ENCODE measurements at places on chromosomes 12 and 14.

DNA sequence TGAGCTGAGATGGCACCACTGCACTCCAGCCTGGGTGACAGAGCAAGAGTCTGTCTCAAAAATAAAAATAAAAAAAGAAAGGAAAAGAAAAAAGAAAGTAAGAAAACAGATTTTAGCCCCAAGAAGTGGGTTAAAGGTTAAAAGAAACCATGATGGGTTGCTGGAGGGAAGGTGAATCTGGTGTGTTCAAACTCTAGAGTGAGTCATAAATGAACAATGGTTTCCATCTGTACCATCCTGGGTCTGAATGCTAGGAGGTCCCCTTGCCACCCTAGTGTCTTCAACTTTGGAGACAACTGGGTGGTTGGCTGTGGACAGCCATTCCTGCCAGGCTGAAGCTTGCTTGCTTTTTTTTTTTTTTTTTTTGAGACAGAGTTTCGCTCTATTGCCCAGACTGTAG is 1.6 kb upstream of the RPS26 start:
- DNase-seq, result no peak

GRCh38 chr12:124539084-124540041 is 28.0 kb downstream of the NCOR2 start:
- no peak for DNase-seq

DNA sequence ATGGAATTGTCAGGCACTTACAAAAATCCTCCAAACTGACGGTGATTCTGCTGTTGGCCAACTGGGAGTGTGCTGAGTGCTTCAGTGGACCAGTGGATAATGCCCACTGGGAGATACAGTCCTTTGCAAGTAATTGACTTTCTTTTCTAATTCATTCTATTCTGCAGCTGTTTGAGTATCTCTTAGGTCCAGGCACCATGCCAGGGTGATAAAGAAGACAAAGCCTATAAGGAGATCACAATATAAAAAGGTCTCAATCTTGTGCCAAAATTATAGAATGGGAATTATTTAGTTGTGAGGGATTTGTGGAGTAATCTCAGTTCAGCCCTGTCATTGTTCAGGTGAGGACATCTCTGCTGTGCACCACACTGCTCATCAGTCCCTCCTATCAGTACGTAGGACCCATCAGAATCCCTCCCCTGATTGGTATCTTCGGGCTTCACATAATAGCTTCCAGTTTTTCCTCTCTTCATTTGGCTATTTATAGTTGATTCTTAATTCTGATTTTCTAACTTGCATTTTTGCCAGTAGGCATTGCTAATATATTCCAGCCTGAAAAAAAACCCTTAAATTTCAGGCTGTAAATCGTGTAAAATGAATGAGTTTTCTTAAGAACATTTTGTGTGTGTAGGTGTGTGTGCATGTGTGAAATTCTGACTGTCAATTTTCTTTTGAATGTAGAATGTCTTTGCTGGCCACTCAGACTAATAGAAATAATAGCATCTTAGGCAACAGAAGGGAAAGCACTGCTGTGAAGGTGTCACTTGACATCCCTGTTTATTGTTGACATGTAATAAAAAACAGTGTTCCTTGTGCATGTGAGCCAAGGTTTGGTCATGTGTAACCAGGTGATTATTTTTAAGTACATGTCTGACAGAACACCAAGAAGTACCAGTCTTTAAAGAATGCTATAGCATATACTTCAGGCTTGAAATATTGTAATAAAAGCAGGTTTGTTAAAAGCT is 457.6 kb upstream of the RGS6 start:
- DNase-seq, result no peak

DNA sequence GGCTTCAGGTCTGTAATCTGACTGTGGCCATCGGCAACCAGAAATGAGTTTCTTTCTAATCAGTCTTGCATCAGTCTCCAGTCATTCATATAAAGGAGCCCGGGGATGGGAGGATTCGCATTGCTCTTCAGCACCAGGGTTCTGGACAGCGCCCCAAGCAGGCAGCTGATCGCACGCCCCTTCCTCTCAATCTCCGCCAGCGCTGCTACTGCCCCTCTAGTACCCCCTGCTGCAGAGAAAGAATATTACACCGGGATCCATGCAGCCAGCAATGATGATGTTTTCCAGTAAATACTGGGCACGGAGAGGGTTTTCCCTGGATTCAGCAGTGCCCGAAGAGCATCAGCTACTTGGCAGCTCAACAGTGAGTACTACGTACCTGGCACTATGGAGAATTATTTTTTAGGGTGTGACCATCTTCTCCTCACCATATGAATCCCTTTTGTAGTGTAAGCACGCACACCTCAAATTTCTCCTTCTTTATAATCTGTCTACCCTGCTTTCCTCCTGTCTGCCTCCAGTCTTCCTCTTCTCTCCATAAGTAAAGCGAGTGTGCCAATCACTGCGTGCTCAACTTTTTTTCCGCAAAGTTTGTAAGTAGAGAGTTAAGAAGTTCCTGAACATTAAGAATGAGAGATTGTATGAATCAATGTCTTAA is at the start of gene TPH2:
TSS of gene TPH2 (plus strand) at position 118 of the 658 bp plus-strand sequence. CDS start at position 260, 142 bp downstream.
- peak; percentile 86 for DNase-seq

GRCh38 chr14:82112210-82112839 is 578.7 kb upstream of the SEL1L start:
- DNase-seq, result no peak

GRCh38 chr14:38716926-38717325 is 386.1 kb downstream of the SEC23A start:
- DNase-seq, result no peak

GRCh38 chr14:100070310-100070709 is 5.1 kb downstream of the EVL start:
- no peak for DNase-seq

DNA sequence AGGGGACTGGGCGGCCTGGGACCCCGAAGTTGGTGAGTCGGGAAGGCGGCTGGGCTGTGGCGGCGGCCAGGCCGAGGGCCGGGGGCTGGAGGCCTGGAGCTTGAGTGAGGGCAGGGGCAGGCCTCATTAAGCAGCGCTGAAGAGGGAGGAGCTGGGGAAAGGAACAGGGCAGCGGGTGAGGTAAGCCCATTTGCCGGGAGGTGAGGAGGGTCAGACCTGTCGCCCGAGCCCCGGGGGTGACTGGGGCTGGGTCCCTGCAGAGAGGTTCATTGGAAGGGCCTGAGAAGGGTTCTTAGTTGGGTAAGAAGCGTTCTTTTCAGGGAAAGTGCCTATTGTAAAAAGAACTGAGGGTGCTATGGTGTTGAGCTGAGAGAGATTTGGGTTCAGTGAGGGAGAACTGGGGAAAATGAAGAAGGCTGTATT is 441 bp downstream of the RAB5B start:
- peak; percentile 75 for DNase-seq

GRCh38 chr12:75816897-75817296 is 214.7 kb downstream of the PHLDA1 start:
- no peak for DNase-seq

DNA sequence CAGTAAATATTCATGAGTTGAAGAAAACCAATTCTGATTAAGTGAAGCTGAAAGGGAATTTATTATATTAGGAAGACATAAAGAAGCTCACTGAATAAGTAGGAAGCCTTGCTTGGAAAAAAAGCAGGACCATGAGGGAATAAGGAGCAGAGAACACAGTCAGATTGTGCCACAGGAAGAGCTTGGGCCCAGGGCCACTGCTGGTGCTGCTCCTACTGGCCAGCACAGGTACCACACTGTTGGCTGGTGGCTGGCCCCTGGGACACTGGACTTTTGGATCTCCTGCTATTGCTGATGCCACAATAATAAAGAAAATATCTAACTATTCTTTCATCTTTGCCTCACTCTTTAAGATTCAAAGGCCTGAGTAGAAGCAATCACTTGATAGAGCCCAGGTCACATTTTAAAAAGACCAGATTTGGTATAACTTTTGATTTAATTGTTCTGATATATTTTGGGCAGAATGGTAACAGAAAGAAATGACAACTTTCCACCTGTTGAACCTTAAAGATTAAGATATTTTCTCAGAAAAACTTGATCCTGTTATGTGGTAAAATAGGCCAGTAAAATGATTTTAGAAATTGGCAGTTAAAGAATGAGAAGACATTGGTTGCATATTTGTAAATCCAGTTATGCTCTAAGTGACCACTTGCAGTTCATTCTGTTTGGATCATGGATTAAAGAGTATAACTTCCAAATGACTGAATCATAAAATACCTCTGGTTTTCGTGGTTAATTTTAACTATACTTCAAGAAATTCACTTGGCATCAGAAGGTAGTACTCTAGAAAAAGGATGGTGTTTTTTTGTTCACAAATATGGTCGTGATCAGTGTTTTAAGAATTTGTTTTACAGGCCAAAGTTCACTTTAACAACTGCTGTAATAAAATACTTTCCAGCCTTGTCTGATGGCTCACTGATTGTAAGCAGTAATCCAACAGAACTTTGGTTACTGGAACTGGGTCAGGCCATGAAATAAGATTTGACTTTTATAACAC is 68.3 kb downstream of the DERA start:
- no peak for DNase-seq

GRCh38 chr12:32595251-32595650 is 83.8 kb upstream of the DNM1L start:
- no peak for DNase-seq

GRCh38 chr14:51719955-51720354 is 68.2 kb downstream of the FRMD6 start:
- no peak for DNase-seq

GRCh38 chr12:96195845-96196451 is 1.8 kb downstream of the ELK3 start:
- DNase-seq, result no peak

DNA sequence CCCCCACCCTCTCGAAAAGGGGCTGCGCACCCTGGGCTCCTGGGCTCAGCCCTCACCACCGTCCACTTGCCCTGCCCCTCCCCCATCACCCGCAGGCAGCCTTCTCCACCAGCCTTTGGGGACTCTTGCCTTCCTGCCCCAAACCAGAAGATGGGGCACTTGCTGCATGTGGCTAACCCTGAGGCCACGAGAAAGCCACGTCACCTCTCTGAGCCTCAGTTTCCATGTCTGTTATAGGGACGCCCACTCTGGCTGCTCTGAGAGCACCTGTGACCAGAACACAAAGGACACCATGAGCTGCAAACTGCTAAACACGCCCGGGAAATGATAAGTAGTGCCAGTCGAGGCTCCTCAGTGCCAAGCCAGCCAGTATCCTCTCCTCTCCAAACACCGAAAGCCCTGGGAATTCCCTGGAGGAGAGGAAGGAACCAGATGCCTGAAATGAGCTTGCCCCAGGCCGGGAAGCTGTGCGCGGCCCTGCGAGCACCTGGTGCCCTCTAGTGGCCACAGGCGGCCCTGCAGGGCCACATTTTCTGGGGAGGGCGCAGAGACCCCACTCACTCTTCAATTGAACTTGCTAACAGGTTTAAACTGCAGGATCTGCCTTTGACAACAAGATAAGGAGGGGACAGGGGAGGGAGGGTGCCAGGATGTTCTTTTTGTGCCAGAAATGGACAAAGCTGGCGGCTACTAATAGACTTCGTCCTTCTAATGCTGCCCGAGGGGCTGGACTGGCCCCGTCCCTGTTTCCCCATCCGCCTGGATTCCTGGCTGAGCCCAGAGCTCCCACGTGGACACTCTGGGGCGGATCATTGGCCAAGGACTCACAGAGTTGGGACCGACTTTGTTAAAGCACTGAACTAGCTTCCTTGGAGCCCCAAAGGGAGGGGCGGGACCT is 10.2 kb upstream of the SERPINA9 start:
- DNase-seq, result peak; percentile 78

GRCh38 chr12:19695244-19696098 is 256.2 kb downstream of the AEBP2 start:
- no peak for DNase-seq

DNA sequence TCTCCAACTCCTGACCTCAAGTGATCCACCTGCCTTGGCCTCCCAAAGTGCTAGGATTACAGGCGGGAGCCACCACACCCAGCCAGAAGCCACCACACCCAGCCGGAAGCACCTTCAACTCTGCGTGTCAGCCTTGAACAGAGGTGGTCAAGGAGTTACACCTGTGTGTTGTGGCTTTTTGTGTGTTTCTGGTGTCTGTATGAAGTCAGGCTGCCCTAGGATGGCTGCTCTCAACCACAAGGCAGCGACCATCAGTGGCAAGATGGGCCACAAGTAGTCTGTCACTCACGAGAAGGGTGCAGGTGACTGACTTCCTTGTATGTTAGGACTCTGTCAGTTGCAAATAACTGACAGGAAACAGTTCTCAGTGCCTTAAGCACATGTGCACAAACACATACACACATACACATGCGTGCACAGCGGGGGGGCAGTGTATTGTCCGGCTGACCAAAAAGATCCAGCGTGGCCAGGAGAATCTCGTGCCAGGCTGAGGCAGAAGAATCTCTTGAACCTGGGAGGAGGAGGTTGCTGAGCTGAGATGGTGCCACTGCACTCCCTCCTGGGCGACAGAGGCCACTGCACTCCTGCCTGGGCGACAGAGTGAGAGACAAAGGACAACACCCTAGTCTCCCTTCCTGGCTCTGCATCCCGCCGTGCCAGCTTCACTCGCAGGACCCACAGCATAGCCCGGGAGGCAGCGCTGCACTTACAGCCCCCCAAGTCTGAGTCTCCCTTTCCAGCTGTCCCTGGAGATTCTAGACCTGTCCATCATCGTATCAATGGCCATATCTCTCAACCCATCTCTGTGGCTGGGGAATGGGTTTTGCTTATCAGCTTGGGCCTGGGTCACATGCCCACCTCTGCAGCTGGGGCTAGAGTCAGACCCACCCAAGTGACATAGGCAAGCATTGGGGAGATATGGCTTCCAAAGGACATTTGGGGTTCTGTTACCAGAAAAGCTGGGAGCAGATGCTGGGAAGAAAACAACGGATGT is 13.7 kb downstream of the P2RX4 start:
- DNase-seq, result no peak

GRCh38 chr12:79371226-79371625 is 319.5 kb downstream of the PAWR start:
- no peak for DNase-seq

DNA sequence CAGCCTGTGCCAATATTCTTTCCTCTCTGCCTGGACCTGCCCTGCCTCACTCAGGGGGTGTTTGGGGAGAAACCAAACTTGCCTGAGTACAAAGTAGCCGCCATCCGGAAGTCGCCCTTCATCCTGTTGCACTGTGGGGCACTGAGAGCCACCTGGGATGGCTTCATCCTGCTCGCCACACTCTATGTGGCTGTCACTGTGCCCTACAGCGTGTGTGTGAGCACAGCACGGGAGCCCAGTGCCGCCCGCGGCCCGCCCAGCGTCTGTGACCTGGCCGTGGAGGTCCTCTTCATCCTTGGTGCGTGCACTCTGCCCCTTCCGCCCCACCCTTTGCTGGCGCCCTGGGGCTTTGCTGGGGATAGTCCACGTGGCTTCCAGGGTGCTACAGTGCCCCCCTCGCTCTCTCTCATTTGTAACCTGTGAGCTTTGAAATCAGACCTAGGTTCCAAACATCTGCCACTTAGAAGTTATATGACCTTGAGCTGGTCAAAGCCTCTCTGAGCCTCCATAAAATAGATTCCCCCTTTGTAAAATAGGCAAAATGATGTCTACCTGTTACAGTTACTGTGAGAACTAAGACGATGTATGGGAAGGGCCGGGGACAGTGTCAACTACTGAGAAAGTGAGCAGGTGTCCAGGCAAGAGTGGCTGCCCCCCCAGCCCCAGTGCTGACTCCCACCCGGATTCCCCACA is 4.5 kb downstream of the KCNH3 start:
- no peak for DNase-seq

- DNase-seq, result no peak
Measured at GRCh38 chr12:109527489-109528123, 45.7 kb downstream of the MMAB start.
